PC-3 (cell line): ENCODE measurements at places on chromosomes 1 and 21. TPM values are rescaled to one million over a fixed set of nuclear protein-coding genes. Genes with fewer than 3 reads are reported as not detected.

Gene MANEAL
- total RNA-seq = 47.6 and 54.1 TPM in 2 replicates

Gene BRINP3
- not detected in 2 replicates for total RNA-seq

Gene HCRTR1
- total RNA-seq = not detected in 2 replicates

Gene CFHR1
- not detected in 2 replicates for total RNA-seq

Gene FAM72D
- 7.8 and 10.7 TPM in 2 replicates for total RNA-seq

Gene S100A7
- not detected in 2 replicates for total RNA-seq

Gene PRAMEF10
- total RNA-seq = not detected in 2 replicates

Gene GPATCH2
- 11.9 and 17.2 TPM in 2 replicates for total RNA-seq

Gene TMPRSS2
- total RNA-seq = 9.3 and 15.8 TPM in 2 replicates

Gene ACKR1
- total RNA-seq = not detected in 2 replicates

Gene FMO2
- not detected in 2 replicates for total RNA-seq

Gene AMY1A
- not detected in 2 replicates for total RNA-seq

Gene TMEM79
- 8.1 and 11.2 TPM in 2 replicates for total RNA-seq

Gene B4GALT2
- 103 and 136 TPM in 2 replicates for total RNA-seq

Gene KRTAP19-4
- not detected in 2 replicates for total RNA-seq

Gene INKA2
- 0.11 TPM in 1 of 2 replicates, not detected in the other for total RNA-seq

Gene OXCT2
- total RNA-seq = 0.98 and 3.9 TPM in 2 replicates

Gene NOTCH2
- 42.2 and 61.5 TPM in 2 replicates for total RNA-seq

Gene CLIC6
- total RNA-seq = not detected in 2 replicates

Gene KRTAP13-2
- not detected in 2 replicates for total RNA-seq

Gene ESRRG
- 1.1 and 1.7 TPM in 2 replicates for total RNA-seq

Gene VAV3
- total RNA-seq = 0.73 and 0.98 TPM in 2 replicates

Gene KCNK2
- not detected in 2 replicates for total RNA-seq

Gene LMX1A
- not detected in 2 replicates for total RNA-seq

Gene SLC30A1
- 6.7 and 8.2 TPM in 2 replicates for total RNA-seq

Gene ENSA
- total RNA-seq = 194 and 232 TPM in 2 replicates

Gene C1orf226
- total RNA-seq = 2.6 and 4.3 TPM in 2 replicates

Gene CFHR5
- total RNA-seq = not detected in 2 replicates

Gene GMEB1
- total RNA-seq = 5.2 and 10.8 TPM in 2 replicates

Gene ITLN2
- total RNA-seq = not detected in 2 replicates

Gene DNALI1
- not detected in 2 replicates for total RNA-seq

Gene SPATA21
- total RNA-seq = not detected in 2 replicates

Gene ETS2
- 127 and 146 TPM in 2 replicates for total RNA-seq

Gene CFAP45
- 1.6 and 4.8 TPM in 2 replicates for total RNA-seq

Gene TMEM51
- total RNA-seq = 12.6 and 20.8 TPM in 2 replicates

Gene APOBEC4
- total RNA-seq = not detected in 2 replicates

Gene ATXN7L2
- 9.2 and 9.4 TPM in 2 replicates for total RNA-seq

Gene CLCA2
- 0.17 and 0.22 TPM in 2 replicates for total RNA-seq

Gene SIK1
- 107 and 148 TPM in 2 replicates for total RNA-seq

Gene FAM177B
- total RNA-seq = not detected in 2 replicates

Gene SH2D1B
- 0.04 TPM in 1 of 2 replicates, not detected in the other for total RNA-seq

Gene MRPL55
- 343 and 375 TPM in 2 replicates for total RNA-seq

Gene SLC9C2
- total RNA-seq = not detected in 2 replicates

Gene SDCCAG8
- 99.3 and 194 TPM in 2 replicates for total RNA-seq

Gene TAS1R1
- total RNA-seq = not detected in 2 replicates

Gene CD101
- total RNA-seq = 0.17 and 0.36 TPM in 2 replicates

Gene PKNOX1
- 14.9 and 19.7 TPM in 2 replicates for total RNA-seq

Gene TSPAN1
- 33.3 and 33.7 TPM in 2 replicates for total RNA-seq

Gene ATP6V1G3
- not detected in 2 replicates for total RNA-seq

Gene C1orf87
- not detected in 2 replicates for total RNA-seq

Gene PDC
- total RNA-seq = not detected in 2 replicates

Gene LIN28A
- total RNA-seq = not detected in 2 replicates

Gene OR2L13
- total RNA-seq = not detected in 2 replicates

Gene PLA2G2F
- total RNA-seq = 0.18 TPM in 1 of 2 replicates, not detected in the other

Gene GBP4
- 0.07 and 0.86 TPM in 2 replicates for total RNA-seq

Gene MSH4
- 0.17 TPM in 1 of 2 replicates, not detected in the other for total RNA-seq

Gene TADA1
- 12.4 and 15.3 TPM in 2 replicates for total RNA-seq

Gene MCOLN2
- total RNA-seq = 11.7 and 24.6 TPM in 2 replicates

Gene MAP3K6
- 25.1 and 44.5 TPM in 2 replicates for total RNA-seq
